ENCODE measurements at places on chromosomes 1 and 21.
A peak's percentile ranks its signal among the peaks of the same experiment; 100 is the strongest.

DNA sequence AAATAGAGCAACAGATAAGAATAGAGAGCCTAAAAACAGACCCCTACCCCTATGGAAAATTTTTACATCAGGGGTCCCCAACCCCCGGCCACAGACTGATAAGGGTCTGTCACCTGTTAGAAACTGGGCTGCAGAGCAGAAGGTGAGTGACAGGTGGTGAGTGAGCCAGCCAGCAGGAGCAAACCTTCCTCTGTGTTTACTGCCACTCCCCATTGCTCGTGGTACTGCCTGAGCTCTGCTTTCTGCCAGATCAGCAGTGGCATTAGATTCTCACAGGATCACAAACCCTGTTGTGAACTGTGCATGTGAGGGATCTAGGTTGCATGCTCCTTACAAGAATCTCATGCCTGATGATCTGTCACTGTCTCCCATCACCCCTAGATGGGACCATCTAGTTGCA, 174.1 kb downstream of the FOXD2 start:
- DNase-seq: no peak

- DNase-seq: no peak
Observed at GRCh38 chr1:70429219-70429618, 18.2 kb downstream of the CTH start.

- peak; percentile 57 for DNase-seq
Observed at GRCh38 chr1:116737020-116737854, 17.0 kb upstream of the CD2 start.

- DNase-seq: peak; percentile 42
Observed at GRCh38 chr1:17561561-17561985, 22.1 kb downstream of the ARHGEF10L start.

DNA sequence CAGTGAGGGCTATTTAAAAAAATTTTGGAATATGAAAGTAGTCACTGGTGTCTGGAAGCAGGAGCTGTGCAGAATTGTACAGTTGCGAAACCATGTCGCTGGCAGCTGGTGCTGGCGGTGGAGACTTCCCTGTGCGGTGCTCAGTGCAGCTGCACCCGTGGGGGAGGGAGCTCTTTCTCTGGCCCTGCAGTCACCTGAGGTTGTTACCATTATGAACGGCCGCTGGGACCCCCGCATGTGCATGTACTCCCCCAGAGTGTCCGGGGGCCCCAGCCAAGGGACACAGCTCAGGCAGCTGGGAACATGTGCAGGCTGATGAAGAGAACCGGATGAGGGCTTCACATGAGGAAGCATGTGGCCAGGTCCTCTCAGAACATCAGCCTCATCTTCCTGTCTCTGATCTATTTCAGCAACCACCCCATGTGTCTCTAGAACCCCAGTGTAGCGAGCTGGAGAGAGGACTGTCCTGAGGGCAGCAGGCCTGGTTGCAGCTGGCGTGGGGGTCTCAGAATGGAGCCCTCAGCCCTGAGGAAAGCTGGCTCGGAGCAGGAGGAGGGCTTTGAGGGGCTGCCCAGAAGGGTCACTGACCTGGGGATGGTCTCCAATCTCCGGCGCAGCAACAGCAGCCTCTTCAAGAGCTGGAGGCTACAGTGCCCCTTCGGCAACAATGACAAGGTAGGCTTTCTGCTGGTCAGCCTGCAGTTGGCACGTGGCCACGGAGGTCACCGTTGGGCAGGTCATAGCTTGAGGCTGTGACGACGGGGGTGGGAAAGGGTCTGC, at the start of gene TRPM2:
TSS of gene TRPM2 (plus strand) at position 431 of the 780 bp plus-strand sequence. CDS start at position 511, 80 bp downstream.
- DNase-seq: no peak

- DNase-seq: no peak
Observed at GRCh38 chr1:192080684-192081083, 77.6 kb upstream of the RGS18 start.

DNA sequence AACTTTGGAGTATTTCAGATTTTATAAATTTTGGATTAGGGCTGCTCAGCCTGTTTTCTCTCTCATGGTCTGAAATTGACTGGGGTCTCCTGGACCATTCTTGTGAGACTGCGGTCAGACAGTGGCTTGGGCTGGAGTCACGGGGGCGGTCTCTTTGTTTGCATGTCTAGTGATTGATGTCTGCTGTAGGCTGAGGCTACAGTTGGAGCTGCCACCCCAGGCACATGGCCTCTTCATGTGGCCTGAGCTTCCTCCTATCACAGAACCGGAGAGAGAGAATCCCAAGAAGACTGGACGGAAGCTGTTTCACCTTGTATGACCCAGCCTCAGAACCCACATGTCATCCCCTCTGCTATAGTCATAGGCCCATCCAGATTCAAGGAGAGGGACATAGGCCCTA, 96.1 kb downstream of the NID1 start:
- DNase-seq: no peak

DNA sequence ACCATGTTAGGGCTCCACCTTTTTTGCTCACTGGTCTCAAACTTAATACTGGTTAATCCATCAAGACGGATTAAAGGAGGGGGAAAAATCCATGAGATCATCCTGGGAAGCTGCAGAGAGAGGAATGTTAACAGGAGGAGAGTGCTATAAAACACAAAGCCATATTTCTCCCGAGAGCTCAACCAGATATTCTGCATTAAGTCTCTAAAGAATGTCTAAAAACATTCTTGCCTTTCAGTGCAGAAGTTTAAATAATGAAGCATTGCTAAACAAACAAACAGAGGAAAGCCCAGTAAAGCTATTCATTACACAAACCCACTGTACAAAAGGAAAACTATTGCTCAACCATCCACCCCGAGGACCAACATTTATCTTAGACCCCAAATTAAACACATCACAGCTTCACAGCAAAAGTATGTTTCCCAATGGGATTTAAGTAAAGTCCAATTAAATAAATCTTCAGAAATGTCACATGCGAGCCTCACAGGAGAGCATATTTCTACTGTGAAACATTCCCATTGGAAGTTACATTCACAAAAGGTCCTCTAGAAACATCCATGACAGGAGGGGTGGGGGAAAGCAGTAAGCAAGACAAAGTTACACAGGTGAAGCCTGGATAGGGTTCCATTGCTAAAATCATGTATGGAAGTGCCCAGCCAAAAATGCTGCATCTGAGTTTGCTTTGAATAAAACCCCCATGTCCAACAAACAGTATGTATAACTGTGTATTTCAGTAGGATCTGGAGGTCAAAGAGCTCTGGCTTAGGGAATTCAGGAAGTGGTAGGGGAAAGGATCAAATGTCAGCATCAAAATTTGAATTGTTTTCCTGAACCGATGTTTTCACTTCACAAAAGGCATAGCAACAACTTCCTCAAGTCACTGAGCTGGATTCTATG, 23.3 kb downstream of the DUSP10 start:
- DNase-seq: no peak

GRCh38 chr1:172589553-172589952, 56.6 kb downstream of the SUCO start:
- no peak for DNase-seq

DNA sequence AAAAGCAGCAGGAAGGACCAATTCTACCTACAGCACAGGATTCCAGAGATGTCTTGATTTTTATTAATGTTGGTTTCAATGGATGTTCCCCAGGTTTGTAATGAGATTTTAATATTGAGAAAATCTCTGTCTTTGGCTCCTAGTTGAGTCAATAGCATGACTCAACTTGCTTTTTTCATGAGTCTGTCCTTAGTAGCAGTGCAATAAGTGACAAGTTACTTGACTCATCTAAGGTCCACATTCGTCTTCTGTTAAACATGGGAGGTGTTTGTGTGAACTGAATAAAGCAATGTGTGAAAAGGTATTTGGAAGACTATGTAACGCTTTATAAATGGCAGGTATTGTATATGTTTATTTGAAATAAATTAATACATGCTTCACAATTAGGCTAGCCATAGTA, 645.0 kb upstream of the PTBP2 start:
- no peak for DNase-seq

DNA sequence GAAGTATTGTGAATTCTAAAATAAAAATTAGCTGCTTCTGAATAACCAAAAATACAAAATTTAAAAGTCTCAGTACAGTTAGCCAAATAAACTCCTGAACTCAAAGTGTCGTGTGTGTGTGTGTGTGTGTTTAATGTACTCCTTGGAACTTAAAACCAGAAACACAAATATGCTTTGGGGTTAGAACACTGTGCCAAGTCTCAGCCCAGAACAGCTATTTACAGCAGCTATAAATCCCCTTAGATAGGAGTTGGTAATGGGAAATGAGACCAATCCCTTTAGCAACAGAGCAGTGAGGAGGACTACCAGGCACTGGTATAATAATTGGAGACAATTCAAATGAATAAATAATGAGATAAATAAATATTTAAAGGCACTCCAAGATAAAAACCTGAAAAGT, 83.1 kb downstream of the PATJ start:
- no peak for DNase-seq

DNA sequence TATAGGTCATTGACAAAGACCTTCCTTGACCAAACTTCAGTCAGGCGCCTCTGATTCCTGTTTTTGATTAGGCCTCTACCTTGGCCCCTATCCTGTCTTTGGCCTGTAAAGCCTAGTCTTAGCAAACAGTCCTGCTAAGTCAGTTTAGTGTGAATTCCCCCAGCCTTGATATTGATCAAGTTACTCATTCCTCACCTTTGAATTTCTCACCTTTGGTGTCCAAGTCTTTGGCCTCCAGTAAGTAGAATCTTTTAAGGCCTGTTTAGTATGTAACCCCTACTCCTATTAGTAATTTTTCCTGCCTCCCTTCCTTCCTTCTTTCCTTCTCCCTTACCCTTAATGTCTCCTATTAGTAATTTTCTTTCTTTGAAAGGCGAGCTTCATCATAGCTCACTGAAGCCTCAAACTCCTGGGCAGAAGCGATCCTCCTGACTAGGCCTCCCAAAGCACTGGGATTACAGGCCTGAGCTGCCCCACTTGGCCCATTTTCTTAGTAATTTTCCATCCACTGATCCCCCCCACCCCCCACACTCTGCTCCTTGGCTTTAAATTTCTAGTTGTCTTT, 13.0 kb upstream of the ZNF692 start:
- DNase-seq: no peak

DNA sequence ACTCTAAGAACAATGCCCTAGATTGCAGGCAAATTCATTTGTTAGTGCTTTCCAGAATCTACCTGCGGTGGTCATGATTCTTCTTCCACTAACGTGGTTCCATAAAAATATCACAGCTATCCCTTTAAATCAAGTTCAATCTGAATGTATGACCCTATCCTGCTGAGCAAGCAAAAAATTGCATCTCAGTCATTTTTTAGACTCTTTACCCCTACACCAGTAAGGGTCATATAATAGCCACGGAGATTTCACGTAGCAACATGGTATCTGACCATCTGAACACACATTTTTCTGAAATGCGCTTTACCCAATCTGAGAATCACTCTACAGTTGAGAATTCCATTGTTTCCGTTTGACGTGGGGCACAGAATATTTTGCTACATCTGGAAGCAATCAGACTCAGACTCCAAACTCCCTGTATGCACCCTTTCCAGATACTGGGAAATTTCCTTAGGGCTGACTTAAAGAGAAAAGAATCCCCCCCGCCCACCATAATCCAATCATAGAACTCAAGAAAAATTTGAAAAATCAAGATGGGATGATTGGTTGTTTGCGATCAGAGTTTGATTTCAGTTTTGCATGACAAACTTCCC, 699.2 kb upstream of the ZP4 start:
- DNase-seq: no peak

- DNase-seq: no peak
Observed at GRCh38 chr1:198540580-198540979, at the start of gene ATP6V1G3. Gene ATP6V1G3, minus strand, starts transcription at chr1:198540680. Its CDS starts 30 bp downstream, at chr1:198540650.

- DNase-seq: peak; percentile 64
Observed at GRCh38 chr21:33403128-33403785, at the start of gene IFNGR2. Gene IFNGR2, plus strand, starts transcription at chr21:33403413. Its CDS starts 131 bp downstream, at chr21:33403544.

DNA sequence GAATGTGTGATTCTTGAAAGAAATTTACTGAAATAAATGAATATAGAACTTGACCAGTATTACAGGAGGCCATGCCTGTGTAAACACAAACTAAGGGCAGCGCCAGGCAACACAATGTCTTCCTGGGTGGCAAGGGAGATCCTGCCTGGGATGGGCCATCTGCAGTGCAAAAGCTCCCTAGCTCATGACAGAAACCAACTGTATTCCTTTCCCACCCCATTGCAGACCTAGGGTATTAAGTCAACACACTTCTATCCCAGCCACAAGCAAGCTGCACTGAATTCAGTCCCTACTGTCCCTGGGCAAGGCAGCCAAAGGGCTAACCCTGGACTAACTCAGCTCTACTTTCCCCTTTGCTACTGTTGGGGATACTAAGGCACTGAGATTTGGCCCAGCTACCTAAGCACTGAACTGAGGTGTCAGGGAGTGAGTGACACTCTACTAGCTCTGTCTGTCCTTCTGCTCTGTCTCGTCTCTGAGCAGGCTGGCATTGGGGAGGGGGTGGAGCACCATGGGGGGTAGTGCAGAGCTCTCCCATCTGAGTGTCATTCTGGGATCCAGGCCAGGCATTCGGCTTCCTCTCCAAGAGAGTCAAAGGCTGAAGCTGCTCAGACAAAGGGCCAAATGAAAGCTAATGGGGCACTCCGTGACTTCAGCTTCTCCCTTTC, 2.5 kb downstream of the INKA2 start:
- peak; percentile 85 for DNase-seq

GRCh38 chr1:223298701-223299100, 65.3 kb downstream of the SUSD4 start:
- no peak for DNase-seq

GRCh38 chr21:41361786-41362604, at the start of gene MX2:
Gene MX2, plus strand, starts transcription at chr21:41362027. Its CDS starts 14,880 bp downstream, at chr21:41376907.
- peak; percentile 85 for DNase-seq
